CD4-positive, alpha-beta T cell treated with Interleukin-15 for 1 hour (primary cell): ENCODE measurements at places on chromosomes 11 and 22.

DNA sequence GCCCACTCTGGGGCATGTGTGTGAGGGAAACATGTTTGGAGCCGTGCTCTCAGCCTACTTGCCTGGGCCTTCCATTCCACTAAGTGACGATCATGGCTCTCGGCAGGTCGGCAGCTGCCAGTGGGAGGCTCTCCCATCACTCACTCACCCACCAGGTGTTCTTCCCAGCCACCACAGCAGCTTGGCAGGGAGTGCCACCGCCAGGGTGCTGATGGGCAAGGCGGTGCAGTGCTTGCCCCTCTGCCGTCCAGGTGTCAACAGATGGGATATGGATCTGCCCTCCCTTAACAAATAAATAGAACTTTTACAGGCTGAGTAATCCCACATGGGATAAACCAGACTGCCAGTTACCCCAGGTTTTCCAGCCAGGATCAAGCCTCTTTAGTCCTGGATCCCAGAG is 205.5 kb upstream of the TMEM45B start:
- no peak for DNase-seq

DNA sequence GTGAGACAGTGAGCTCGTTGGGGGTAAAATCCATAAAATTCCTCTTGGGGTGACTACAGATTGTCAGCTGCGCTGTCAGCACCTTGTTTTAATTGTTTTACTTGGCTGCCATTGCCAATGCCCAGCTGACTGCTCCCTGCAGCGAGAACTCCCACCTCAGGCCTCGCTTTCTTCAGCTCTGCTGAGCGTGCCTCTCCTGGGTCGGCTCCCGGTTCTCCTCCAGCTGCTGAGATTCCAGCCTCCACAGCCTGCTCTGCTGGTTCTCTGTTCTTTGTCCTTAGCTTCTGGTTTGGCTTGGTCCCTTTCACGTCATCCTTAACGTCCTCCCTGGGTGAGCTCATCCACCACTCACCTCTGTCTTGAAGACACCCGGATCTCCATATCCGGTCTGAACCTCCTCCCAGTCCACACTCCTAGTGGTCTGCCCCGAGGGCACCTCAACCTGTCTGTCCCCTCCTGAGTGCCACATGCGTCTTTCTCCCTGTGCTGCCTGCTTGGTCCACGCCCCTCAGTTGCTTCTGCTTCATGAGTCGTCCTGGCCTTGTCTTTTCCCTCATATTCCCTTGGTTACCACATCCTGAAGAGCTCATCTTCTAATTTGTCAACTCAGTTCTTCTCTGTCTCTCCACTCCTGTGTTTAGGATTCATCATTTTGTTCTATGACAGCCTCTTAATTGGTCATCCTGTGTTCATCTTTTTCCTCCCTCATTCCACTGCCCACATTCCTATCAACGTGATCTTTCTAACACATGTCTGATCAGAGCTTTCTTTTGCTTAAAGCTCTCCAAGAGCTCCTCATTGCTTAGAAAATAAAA is 35.6 kb downstream of the BMAL1 start:
- DNase-seq, result no peak

- peak; percentile 27 for DNase-seq
Observed at GRCh38 chr11:9738116-9738515, 74.2 kb downstream of the SWAP70 start.

GRCh38 chr11:63610604-63611394 is 3.4 kb downstream of the PLAAT3 start:
- no peak for DNase-seq

DNA sequence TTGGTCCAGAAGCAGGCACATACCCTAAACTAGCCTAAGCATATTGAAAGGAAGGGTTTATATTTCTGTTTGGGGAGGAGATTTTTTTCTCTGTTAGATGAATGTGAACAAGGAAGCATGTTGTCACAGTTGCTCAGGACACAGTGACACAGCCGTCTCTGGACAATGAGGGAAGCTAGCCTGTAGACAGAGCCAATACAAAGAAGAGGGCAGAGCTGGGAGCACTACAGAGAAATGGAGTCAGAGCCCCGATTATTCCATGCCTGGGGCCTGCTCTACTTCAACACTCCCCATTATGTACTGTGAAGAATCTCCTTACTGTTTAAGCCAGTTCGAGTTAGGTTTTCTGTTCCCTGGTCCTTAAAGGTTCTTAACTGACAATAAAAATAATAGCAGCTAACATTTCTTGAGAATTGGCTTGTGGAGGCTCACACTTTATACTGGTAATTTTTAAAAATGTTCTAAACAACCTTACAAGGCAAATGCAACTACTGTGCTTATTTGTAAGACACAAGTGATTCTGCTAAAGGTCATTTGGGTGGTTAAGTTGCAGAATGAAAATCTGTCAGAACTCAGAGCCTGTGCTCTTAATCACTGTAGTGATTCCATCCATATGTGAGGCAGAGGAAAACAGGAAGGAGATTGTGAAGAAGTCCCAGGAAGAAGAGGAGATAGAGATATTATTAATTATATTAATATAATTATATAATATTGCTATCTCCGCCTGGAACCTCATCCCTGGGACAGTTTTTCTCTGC is 58.8 kb upstream of the RRAS2 start:
- no peak for DNase-seq

DNA sequence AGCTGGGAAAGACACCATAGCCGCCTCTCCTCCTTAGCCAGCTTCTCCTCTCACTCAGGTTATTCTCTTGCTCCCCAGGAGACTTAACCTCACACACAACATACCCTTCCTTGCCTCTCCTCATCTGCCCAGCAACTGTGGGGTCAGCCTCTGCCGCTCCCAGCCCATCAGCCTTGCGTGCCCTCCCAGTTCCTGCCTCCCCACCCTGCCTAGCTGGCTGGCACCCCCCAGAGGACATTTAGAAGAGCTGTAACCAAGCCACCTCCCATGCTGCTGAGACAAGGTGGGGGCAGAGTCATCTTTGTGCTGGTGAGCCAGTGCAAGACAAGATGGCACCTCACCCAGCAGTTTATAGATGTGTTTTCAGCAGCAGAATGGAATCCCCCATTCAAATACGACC is 38.2 kb downstream of the TOM1 start:
- DNase-seq, result no peak

DNA sequence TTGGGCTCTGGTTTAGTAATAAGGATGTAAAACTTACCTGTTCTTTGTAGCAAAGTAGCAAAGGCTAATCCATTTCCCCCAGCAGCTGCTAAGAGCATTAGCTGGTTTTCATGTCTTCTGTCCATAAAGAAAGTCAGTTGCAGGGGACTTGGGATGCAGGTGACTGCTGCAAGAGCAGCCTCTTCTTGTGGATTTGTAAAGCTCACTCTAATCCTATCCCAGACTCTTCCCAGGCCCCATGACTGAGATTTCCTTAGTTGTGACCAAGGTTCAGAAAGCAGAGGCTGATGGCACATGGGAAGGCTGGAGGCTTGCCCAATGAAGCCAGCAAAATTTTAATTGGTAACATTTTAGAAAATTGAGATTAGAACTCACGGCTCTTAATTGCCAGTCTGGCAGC is 94.4 kb upstream of the HORMAD2 start:
- DNase-seq, result no peak

DNA sequence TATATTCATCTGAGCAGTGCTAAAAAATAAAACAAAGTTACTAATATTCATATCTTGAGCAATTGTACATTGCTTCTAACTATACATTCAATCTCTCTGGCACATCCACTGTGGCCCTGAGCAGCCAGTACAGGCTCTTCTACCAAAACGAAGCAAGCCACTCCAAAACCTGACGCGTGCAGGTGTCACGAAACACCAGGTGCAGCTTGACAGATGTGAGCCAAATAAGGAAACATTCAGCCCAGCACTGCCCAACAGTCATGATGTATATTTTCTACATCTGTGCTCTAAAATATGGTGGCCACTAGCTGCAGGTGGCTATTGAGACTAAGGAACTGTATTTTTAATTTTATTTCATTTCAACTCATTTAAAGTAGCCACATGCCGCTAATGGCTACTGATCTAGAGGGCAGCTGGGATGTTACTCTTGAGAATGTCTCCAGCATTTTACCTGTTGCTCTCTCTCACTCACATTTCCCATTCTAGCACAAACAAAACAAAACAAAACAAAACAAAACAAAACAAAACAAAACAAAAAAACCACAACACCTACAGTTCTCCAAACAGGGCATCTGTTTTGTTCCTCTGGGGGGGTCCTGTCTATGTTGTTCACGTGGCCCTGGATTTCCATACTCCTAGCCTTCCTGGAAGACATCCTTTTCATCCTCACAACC is 77.7 kb downstream of the LARGE1 start:
- no peak for DNase-seq

- no peak for DNase-seq
Observed at GRCh38 chr11:2612884-2613571, 86.8 kb downstream of the KCNQ1OT1 start.

- DNase-seq, result no peak
Observed at GRCh38 chr22:48378673-48379072, 1449.0 kb downstream of the BRD1 start.

DNA sequence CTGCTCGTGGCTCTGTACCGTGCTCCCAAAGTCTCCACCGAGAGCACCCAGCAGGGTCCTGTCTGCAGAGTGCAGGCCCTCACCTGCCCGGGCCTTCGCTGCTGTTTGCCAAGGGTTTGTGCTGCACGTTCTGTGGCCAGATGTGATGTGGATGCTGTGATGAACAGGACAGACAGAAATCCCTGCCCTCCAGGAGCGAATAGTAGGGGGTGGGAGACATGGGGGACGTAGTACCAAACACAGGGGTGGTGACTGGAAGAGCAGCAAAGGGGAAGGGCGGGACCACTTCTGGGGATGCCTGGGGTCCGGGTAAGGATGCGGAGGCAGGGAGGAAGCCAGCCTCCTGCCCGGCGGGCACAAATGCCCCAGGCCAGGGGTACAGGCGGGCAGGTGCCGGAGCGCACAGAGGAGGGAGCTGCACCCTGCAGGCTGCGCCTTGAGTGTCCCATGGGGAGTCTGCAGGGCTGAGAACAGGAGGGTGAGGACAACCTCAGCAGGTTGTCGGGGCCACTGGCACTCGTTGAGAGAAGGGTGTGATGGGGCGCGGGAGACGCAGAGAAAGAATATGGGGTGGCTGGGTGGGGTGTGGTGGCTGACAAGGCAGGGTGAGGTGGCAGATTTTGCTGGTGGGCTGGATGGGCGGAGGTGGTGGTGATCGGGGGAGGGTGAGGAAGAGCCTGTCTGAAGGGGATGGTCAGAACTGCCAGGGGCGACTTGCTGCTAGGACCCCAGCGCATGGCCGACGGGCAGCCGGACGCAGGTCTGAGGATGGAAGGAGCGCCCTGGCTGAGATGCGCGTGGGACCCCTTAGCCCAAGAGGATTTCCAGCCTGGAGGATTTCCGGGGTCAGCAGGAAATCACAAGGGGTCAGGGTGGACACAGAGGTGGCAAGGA is 16.3 kb upstream of the CTSD start:
- DNase-seq, result no peak

GRCh38 chr22:45212306-45212709 is 28.4 kb downstream of the KIAA0930 start:
- no peak for DNase-seq

DNA sequence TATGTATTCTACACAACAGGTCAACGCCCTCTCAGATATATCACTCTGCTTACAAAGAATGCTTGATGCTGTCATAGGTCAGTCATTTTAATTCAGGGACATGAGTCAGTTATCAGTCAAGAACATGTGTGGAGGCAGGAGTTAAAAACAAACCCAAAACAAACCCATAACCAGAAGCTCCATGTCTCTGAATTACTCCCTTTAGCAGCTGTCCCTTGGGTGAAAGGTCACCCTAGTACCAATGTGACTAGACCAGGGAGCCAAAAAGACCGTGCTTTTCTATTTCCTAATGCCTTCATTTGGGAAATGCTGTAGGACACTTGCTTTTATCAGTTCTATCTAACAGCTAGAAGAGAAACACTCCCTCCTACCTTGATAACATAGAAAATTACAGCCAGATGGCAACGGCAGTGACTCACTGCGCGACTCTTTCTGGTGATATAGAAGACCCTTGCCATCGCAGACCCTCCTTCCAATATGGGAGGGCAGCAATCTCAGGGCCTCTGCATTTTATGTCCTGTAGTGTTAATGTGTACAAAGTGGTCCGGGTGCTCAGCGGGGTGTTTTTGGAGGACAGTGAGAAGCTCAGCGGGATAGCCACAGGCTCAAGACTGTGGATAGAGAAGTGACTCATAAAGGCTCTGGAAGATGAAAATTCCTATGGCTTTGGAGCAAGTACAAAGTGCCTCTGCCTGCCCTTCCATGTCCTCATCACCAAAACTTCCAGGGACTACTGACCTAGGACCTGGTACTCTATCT is 24.8 kb downstream of the APOL5 start:
- no peak for DNase-seq

GRCh38 chr22:50473088-50473487 is 1.7 kb downstream of the SBF1 start:
- DNase-seq, result peak; percentile 66

- DNase-seq, result peak; percentile 65
Observed at GRCh38 chr11:114066046-114066648, 6.6 kb downstream of the ZBTB16 start.

GRCh38 chr11:71332046-71332445 is 79.7 kb upstream of the SHANK2 start:
- peak; percentile 1 for DNase-seq

- no peak for DNase-seq
Observed at GRCh38 chr11:108943853-108944252, 279.0 kb downstream of the DDX10 start.

DNA sequence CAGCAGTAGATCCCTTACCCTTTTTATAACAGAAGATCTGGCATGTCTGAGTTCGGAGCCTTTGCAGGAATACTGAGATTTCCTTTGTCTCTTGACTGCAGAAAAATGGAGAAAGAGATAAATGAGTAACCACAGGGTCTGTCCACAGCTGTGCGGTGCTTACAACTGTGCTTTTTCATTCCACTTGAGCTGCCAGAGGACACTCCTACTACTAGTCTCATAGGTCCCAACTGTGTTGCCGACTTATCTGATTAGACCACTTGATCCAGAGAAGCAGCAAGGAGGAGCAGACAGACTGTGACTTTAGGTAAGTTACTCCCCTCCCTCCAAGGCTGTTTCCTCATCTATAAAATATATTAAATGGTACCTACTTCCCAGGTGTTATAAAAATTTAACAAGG is 17.5 kb downstream of the FAM227A start:
- no peak for DNase-seq

- DNase-seq, result no peak
Observed at GRCh38 chr11:72779495-72780128, 14.2 kb downstream of the STARD10 start.

- no peak for DNase-seq
Observed at GRCh38 chr11:70313945-70314344, 43.5 kb downstream of the PPFIA1 start.

- DNase-seq, result no peak
Observed at GRCh38 chr11:94066901-94067429, 45.8 kb downstream of the HEPHL1 start.

- DNase-seq, result no peak
Observed at GRCh38 chr11:24240496-24241175, 256.2 kb upstream of the LUZP2 start.

GRCh38 chr11:124618863-124619262 is 3.8 kb upstream of the TBRG1 start:
- no peak for DNase-seq

DNA sequence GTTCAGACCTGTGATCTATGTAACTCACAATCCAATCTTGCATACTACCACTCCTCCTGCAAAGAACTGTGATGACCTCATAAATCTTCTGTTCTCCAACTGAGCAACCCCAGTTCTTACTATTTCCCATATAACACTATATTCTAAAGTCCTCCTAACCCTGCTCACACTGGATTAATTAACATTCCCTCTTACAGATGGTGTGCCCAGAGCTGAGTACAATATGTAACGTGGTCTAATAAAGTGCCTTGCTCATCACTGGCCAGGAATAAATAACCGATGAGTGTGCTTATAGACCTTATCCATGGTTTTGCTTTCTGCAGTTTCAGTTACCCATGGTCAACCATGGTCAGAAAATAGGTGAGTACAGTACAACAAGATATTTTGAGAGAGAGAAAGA is 28.6 kb downstream of the PRCP start:
- DNase-seq, result no peak
